ENCODE measurements at places on chromosomes 7 and 10.

GRCh38 chr7:102469972-102470825, 5.4 kb downstream of the LRWD1 start:
- DNase-seq, result no peak

GRCh38 chr10:33524966-33525365, 190.5 kb upstream of the NRP1 start:
- no peak for DNase-seq

- no peak for DNase-seq
Observed at GRCh38 chr7:50952544-50952943, 169.8 kb upstream of the GRB10 start.

GRCh38 chr10:12795315-12796110, 206.0 kb downstream of the CCDC3 start:
- DNase-seq, result no peak

GRCh38 chr7:67713451-67714056, 716.9 kb downstream of the TYW1 start:
- no peak for DNase-seq

DNA sequence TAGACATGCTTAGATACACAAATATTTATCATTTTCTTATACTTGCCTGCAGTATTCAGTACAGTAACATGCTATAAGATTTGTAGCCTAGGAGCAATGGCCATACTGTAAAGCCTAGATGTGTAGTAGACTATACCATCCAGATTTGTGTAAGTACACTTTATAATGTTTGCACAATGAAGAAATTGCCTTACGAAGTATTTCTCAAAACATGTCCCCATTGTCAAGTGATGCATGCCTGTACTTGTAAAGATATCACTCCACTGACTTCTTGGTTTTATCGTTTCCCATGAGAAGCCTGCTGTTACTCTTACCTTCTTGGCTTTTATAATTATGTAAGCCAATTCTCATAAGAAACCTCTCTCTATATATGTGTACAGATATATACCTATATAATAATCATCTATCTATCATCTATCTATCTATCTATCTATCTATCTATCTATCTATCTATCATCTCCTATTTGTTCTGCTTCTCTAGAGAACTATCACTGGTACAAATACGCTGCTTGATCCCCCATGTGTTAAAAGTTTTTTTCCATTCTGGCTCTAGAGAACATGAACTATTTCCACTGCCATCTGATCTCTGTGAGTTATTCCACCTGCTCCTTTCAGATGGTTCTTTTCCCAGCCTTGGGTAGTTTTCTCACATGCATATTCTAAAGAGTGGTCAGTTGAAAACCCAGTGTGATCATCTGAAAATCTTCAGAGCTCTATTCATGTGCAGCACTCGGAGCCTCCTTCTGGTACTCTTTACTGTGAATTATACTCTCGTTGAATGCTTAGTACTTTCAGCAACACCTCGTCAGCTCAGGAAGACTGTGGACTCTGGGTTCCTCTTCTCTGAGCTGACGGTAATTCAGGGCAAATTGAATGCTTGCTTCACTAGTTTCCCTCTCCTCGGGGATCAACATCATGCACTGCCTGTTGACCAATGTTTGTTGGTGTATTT, 14.5 kb upstream of the VCL start:
- DNase-seq, result no peak

GRCh38 chr7:148135116-148135515, 455.4 kb upstream of the C7orf33 start:
- no peak for DNase-seq

GRCh38 chr7:142375710-142376313, 118.0 kb upstream of the PRSS58 start:
- DNase-seq, result no peak

DNA sequence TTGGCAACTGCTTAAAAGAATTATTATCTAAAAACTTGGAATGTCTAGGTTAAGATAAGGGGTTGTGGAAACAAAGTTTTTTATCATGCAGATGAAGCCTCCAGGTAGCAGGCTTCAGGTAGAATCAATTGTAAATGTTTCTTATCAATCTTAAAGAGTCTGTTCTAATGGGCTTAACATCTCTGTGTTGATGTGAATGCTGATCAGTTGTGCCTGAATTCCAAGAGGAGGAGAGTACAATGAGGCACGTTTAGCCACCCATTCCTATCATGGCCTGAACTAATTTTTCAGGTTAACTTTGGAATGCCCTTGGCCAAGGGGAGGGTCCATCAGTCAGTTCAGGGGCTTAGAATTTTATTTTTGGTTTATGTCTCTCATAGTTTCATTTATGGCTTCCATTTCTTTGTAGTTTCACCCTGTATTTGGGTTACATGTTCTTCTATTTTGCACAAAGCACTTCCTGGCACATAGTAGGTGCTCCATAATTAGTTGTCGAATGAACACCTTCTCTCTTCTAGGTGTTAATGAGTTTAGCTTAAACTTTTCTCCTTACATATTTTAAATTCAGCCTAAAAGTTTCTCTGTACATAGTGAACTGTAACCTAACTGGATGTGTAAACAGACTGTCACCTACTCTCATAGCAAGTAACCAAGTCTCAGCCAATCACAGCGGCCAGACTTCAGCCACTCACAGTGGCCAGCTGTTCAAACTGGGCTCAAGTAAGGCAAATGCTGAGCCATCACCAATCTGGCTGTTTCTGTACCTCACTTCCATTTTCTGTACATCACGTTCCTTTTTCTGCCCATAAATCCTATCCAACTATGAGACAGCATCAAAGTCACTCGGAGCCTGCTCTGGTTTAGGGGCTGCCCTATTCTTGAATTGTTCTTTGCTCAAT, 34.7 kb downstream of the ALOX5 start:
- DNase-seq, result peak; percentile 32

DNA sequence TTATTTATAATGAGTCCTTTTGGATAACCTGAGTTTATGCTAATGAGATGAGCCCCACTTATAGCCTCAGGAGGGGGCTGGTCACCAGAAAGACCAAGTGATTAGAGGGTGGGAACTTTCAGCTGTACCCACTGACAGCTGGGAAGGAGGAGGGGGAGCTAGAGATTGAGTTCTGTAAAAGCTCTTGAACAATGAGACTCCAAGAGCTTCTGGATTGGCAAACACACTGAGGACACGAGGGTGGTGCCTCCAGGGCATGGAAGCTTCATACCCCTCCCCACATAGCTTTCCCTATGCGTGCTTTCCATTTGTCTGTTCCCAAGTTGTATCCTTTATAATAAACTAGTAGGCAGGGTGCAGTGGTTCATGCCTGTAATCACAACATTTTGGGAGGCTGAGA, 20.3 kb downstream of the MRPS24 start:
- DNase-seq, result no peak

- DNase-seq, result peak; percentile 66
Observed at GRCh38 chr10:72637398-72637857, 11.5 kb upstream of the MICU1 start.

DNA sequence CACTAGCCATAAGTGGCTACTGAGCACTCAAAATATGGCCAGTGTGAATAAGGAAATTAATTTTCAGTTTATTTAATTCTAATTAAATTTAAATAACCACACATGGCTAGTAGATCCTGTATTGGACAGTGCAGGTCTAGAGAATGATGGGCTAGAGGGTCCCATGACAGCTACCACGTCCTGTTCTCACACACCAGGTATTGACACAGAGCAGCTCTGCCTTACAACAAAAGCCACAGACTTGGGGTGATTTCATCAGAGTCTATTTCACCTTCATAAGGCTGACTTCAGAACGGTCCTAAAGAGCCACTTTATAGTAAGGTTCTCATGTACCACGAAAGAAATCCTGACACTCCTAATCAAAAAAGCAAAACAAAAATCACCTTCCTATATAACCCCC, 111.3 kb downstream of the UBE2H start:
- DNase-seq, result no peak

DNA sequence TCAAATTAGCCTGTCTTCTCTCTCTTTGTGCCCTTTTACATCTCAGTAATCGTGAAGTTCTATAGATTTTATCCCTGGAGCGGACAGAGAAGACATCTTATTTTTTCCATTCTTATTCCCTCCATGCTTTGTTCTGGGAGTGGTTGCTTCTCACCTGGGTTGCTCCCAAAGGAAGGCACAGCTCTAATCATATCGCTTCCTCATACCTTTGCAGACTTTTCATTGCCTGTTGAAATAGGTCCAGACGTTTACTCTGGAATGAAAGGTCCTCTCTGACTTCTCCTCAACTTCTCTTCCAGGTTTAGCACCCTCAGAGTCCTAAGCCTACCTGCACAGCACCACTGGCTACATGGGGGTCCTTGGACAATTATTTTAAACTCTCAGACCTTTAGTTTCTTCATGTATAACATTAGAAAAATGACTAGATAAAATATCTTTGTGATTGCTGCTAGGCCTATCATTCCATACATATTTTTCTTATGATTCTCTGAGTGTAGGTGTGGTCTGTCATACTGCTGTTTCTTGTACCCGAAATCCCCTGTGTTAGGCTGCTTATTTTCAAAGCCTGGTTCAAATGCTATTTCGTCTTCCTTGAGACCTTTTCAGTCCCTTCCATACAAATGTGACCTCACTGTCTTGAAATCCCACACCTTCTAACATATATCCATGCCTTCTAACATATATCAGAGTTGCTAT, 418.1 kb downstream of the GFRA1 start:
- no peak for DNase-seq

- DNase-seq, result no peak
Observed at GRCh38 chr10:80252296-80252887, 37.1 kb downstream of the MAT1A start.

DNA sequence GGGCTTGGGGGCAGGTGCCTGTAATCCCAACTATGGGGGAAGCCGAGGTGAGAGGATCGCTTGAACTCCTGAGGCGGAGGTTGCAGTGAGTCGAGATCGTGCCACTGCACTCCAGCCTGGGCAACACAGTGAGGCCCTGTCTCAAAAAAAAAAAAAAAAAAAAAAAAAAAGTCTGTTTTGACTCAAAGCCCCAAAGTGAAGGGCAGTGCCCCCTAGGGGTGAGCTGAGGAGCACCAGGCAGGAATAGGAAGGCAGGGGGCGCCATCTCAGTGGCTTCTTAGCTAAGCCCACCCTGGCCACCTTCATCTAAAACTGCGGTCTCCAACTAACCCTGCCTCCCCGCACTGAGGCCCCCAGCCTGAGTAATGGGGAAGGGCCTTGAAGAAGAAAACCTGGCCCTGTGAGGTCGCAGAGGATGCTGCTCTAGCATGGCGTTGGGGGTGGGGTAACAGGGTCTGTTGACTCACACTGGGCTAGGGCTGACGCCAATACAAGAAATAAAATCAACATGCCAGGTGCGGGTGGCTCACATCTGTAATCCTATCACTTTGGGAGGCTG, 9.8 kb downstream of the PODXL start:
- peak; percentile 42 for DNase-seq

DNA sequence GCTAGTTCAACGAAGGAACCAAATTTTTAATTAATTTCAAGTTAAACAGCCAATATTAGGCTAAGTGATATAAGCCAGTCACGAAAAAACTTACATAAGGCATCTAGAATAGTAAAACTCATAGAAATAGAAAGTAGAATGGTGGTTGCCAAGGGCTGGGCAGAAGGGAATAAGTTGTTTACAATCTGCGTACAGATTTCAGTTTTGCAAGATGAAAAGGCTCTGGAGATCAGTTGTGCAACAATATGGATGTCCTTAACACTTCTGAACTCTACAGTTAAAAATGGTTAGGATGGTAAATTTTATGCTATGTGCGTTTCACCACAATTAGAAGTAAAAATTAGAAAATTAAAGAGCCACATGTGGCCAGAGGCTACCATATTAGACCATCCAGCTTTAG, 13.3 kb downstream of the SCRN1 start:
- no peak for DNase-seq

- no peak for DNase-seq
Observed at GRCh38 chr7:2384354-2385243, 18.8 kb upstream of the CHST12 start.

GRCh38 chr10:75098902-75099673, 12.4 kb upstream of the SAMD8 start:
- no peak for DNase-seq

- no peak for DNase-seq
Observed at GRCh38 chr10:102066399-102067088, 1.4 kb downstream of the HPS6 start.

GRCh38 chr10:52639652-52640051, 132.9 kb downstream of the MBL2 start:
- DNase-seq, result no peak

DNA sequence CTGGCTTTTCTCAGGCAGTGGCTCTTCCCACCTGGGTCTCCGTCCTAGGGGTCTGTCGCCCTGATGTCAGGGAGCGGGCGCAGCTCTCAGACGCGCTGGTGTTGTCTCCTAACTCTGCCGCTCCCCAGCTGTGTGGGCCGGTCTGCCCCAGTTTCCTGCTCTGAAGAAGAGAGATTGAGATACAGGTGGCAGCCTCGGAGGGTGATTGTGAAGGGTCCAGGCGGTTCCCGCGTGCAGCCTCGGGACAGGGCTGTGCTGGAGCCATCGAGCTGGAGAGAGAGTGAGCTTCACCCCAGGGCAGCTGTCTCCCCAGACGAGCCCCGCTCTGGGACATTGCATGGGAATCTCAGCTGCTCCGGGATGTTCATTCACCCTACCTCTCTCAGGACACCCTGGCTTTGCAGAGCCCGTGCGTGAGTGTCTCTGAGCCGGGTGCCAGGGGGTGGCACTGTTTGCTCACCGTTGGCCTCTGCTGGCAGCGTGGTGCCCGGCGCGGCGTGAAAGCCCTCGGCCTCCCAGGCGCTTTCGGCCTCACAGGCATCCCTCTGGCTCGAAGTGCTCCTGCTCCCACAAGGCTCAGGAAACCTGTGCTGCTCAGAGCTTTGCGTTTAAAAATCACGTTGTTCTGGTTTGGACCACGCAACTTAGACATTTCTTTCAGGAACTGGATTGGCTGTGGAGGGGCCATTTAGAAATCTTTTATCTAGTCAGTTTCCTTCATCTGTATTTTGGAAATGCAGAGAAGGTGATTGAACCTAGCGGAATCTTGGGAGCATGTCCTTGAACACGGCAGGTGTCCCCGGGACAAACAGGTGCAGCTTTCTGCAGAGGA, 33.8 kb upstream of the ZFAND2A start:
- peak; percentile 25 for DNase-seq

DNA sequence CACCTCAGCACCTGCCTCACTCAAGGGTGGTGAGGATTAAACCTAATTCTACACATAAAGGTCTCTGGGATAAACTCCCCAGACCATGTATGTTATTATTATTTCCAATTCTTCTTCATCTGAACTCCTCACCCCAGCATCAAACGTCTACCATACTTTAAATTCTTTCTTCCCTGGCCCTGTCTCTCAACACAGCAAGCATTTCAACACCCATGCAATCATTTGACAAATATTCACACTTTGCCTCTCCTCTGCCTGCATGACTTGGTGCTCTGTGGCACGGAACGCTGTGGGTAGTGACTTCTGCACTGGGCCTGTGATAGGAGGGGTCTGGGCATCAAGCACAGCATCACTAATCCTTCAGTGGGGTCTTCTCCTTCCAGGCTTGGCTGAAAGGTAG, 490.8 kb downstream of the TNS3 start:
- DNase-seq, result no peak

All from RKO (cell line).